ENCODE measurements at places on chromosomes 1 and 21.
A peak's percentile ranks its signal among the peaks of the same experiment; 100 is the strongest.

GRCh38 chr1:106921186-106921585 is 135.3 kb upstream of the PRMT6 start:
- DNase-seq, result no peak

- no peak for DNase-seq
Observed at GRCh38 chr21:29146726-29147125, 16.3 kb downstream of the MAP3K7CL start.

- no peak for DNase-seq
Observed at GRCh38 chr1:55321942-55322341, 106.8 kb upstream of the USP24 start.

GRCh38 chr1:201139756-201140155 is 12.8 kb upstream of the ASCL5 start:
- DNase-seq, result no peak

GRCh38 chr1:161720956-161721737 is at the start of gene FCRLB:
TSS of gene FCRLB (plus strand) at chr1:161721544. CDS start at chr1:161722673, 1,129 bp downstream.
- no peak for DNase-seq

GRCh38 chr21:36858320-36858957 is 108.0 kb downstream of the HLCS start:
- no peak for DNase-seq

DNA sequence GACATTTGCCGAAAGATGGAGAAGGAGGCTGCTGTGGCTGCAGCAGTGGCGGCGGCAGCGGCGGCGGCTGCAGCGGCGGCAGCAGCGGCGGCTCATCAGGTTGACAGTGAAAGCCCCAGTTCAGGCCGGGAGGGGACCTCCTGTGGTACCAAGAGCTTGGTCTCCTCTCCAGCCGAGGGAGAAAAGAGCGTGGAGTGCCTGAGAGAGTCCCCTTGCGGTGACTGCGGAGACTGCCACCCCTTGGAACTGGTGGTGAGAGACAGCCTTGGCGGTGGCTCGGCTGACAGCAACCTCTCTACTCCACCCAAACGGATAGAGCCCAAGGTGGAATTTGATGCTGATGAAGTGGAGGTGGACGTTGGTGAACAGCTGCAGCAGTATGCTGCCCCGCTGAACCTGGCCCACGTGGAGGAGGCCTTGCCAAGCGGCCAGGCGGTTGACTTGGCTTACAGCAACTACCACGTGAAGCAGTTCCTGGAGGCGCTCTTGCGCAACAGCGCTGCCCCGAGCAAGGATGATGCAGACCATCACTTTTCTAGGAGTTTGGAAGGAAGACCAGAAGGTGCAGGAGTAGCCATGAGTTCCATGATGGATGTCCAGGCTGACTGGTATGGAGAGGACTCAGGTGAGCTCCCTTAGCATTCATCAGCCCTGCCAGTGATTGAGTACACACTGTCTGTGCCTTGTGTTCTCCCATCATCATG is 6.3 kb downstream of the ZBTB8B start:
- DNase-seq, result no peak

DNA sequence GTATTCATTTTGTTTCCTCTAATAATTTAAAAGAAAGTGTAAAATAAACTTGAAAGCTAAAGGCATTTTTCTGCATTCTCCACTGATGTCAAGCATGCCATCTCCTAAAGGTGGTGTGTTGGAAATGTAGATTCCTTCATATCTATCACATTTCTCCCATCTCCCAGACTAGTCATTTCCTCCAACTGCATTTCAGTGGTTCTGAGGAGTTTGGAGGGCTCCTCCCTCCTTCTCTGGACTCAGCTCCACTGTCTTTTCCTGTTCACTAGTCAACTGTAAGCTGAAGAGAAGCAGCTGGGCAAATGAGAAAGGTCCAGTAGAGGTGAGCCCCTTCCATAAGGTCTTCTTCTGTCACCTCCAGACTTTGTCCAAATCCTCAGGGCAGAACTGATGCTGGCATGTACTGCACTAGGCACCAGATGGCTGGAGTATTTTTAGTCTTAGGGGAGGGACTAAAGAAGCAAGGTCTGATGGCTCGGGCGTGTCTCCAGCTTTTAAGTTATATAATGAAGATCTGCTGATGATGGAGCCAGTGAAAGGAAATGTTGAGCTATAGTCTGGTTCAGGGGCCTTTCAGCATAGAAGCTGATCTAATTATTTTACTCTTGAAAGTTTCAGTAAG is 186.1 kb downstream of the NTNG1 start:
- no peak for DNase-seq

- peak; percentile 11 for DNase-seq
Observed at GRCh38 chr1:46248122-46248920, 758 bp downstream of the RAD54L start.

DNA sequence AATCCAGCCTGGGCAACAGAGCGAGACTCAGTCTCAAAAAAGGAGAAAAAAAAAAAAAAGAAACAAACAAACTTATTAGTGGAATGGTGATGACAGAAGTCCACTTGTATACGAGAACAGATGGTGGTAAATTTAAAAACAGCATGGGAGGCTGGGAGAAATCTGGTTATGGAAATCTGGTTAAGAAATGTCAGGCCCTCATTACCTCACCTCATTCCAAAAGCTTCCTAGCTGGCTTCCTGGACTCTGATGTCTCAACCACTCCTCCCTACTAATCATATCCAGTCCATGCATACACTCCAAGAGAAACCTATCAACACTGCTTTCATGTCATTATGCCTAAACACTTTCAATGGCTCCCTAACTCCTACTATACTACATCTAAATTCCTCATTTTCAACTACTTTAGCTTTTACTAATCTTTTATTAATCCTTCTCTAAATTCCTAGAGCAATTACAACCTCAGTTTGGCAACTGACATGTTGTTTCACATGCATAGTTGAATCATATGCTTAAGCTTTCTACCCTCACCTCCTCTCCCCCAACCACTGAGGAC is 52.9 kb downstream of the FOXJ3 start:
- DNase-seq, result no peak

DNA sequence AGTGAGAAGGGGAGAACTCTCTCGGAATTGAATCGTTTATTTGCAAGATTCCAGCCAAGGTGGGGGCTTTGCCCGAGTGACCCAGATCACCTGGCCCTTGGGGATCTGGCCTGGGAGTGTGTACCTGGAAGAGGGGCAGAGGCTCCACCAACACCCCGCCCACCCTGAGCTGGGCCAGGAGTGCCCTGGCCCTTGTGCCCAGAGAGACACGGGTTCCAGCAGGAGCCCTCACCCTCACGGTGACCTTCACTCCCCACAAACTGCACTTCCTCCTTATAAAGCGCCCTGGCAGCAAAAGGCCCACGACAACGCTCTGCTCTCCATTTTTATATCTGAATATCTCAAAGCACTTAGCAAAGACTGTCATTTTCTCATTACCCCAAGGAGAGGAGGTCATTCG is 16.6 kb downstream of the CASZ1 start:
- no peak for DNase-seq

DNA sequence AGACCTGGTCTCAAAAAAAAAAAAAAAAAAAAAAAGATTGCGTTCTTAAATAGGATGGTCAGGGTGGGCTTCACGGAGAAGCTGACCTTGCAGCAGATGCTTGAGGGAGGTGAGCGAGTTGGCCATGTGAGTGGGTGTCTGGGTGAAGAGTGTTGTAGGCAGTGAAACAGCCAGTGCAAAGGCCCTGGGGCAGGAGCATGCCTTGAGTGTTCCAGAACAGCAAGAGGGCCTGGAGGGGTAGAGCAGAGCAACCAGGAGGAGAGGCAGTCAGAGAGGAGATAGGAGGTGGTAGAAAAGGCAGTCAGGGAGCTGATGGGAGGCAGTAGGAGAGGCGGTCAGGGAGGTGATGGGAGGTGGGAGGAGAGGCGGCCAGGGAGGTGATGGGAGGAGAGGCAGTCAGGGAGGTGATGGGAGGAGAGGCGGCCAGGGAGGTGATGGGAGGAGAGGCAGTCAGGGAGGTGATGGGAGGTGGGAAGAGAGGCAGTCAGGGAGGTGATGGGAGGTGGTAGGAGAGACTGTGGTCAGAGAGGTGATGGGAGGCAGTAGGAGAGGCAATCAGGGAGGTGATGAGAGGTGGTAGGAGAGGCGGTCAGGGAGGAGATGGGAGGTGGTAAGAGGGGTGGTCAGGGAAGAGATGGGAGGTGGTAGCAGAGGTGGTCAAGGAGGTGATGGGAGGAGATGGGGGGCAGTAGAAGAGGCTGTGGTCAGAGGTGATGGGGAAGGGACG is 20.2 kb upstream of the PADI6 start:
- DNase-seq, result no peak

DNA sequence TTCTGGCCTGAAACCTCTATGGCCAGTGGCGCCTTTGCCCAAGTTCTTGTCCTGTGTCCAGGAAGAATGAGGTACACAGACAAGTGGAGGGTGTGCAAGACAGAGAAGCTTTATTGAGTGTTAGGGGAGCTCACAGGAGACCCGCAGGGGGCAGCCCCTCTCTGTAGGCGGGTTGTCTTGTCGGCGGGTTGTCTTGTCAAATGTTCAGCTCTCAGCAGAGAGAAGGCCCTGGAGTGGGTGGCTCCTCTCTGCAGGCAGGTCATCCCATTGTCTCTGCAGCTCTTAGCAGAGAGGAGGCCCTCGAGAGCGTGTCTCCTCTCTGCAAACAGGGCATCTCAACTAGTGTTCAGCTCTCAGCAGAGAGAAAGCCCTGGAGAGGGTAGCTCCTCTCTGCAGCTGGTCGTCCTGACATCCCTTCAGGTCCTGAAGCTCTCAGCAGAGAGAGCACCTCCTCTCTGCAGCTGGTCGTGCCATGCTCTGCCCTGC is 11.0 kb downstream of the COL6A2 start:
- no peak for DNase-seq

GRCh38 chr1:26094076-26094669 is 17.5 kb upstream of the PDIK1L start:
- no peak for DNase-seq

GRCh38 chr1:246797597-246797996 is 73.4 kb downstream of the SCCPDH start:
- DNase-seq, result no peak

- no peak for DNase-seq
Observed at GRCh38 chr21:41233916-41234315, 66.0 kb downstream of the BACE2 start.

GRCh38 chr1:14426854-14427253 is 171.6 kb upstream of the KAZN start:
- no peak for DNase-seq

GRCh38 chr1:171218661-171219060 is 29.6 kb upstream of the FMO1 start:
- DNase-seq, result no peak

DNA sequence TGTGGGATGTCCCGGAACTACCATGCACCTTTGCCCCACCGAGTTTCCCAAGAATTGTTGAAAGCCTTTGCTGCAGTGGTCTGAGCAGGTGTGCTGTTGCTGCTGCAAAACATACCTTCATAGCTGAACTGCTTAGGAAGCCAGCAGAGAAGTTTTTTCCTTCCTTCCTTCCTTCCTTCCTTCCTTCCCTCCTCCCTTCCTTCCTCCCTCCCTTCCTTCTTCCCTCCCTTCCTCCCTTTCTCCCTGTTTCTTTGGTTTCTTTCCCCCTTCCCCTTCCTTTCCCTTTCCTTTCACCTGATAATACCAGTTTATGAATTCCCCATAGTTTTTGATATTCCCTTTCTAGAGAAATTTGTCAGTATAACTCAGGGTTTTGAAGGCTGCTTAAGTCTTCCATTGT is 10.8 kb upstream of the SH3D21 start:
- DNase-seq, result no peak

- DNase-seq, result no peak
Observed at GRCh38 chr1:13642306-13643004, 57.5 kb upstream of the PRDM2 start.

DNA sequence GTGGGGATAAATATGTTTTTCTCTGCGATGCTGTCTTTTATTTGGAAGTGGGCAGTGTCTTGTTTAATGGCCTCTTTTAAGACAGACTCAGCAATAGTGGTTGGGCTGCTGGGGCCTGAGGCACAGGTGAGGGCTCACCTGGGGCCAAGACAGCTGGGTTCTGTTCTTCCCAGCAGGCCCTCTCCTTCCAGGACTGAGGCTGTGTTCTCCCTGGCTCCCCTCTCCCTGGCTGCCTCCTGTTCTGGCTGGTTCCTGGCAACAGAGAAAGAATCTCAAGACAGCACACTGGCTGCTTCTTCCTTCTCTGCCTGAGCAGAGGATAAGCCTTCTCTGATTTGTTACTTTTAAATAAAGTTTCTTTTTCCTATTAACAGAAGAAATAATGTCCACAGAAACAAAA is 7.4 kb upstream of the GRHL3 start:
- no peak for DNase-seq

GRCh38 chr21:24197923-24198322 is 1409.4 kb downstream of the MRPL39 start:
- no peak for DNase-seq

- DNase-seq, result no peak
Observed at GRCh38 chr1:60068393-60069045, 5.1 kb downstream of the C1orf87 start.

- no peak for DNase-seq
Observed at GRCh38 chr1:154405747-154406571, 816 bp downstream of the IL6R start.

GRCh38 chr1:234927971-234928640 is 200.5 kb downstream of the TOMM20 start:
- no peak for DNase-seq

DNA sequence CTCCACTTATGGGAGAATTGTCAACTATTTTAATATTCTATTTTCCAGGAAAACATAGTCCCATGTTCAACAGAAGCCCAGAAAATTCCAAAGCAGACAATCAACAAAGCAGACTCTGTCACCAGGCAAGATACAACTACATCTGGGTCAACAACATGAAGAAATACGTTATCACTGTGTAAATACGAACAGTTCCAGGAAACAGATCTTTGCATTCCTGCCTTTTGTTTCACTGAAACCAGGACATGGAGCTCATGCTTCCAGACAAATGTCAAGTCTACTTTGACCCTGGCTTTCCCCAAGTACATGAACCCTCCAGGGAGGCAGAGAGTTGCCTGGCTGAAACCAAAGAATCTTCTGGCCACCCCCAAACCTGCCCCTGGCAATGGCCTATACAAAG is 106.7 kb downstream of the SETD4 start:
- DNase-seq, result no peak

- no peak for DNase-seq
Observed at GRCh38 chr1:37602750-37603694, 7.3 kb upstream of the GNL2 start.

- DNase-seq, result no peak
Observed at GRCh38 chr1:166164995-166165660, 1.7 kb downstream of the FAM78B start.

All from stimulated activated CD8-positive, alpha-beta memory T cell treated with anti-CD3 and anti-CD28 coated beads, Interleukin-15, amount 100 ng/mL, for 48 hours (primary cell).